ENCODE measurements at places on chromosomes 2 and 18. TPM values are rescaled to one million over a fixed set of nuclear protein-coding genes. Genes with fewer than 3 reads are reported as not detected.
A peak's percentile ranks its signal among the peaks of the same experiment; 100 is the strongest.

DNA sequence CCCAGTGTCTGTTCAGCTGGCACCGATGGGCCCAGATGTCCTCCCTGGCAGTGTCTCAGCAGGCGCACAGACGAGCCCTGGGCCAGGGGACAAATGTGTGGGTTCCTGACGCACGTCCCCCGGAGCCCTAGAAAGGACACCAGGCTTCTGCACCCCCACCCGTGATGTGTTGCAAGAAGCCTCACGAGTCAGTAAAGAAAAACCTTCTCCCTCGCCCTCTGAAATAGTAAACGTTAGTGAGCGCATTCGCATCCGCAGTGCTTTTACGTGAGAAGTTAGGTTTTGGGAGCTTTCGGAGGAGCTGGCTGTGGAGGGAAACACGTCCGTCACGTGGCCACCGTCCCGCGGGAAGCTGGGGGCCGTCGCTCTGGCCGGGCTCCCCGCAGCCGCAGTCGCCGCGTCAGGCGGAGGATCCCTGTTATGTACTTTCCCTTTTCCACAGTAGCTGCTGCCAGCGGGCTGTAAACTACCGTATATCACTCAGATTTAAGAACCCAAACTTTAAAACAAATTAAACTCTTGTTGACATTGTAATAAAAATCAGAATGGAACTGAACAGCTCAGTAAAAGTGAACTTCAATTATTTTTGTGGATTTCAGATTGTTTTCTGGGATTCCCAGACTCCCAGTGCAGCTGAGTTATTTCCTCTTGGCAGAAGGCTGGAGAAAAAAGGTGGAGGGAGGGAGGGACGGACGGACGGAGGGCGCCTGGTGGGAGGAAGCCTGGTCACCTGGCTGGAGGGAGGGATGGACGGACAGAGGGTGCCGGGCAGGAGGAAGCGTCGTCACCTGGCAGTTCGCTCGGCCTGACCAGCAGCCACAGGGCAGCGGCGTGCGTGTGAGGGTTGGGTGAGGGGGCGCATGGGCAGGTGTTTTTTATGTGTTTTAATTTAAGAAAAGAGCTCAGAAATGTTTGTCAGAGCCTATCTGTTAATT, 112.1 kb downstream of the NFATC1 start:
- H3K36me3 ChIP-seq = no peaks in the 10 kb centered on the region
- no peak overlapping the region for H3K27ac ChIP-seq
- no peaks in the 10 kb centered on the region for H3K27me3 ChIP-seq
- no peaks in the 10 kb centered on the region for H3K4me1 ChIP-seq
- peak overlapping the region; percentile 28 for H3K4me3 ChIP-seq

GRCh38 chr2:144370937-144371584, 148.9 kb downstream of the ZEB2 start:
- DNase-seq = no peak
- no peaks in the 10 kb centered on the region for H3K36me3 ChIP-seq
- H3K27ac ChIP-seq = no peak overlapping the region
- H3K4me1 ChIP-seq = no peaks in the 10 kb centered on the region
- no peaks in the 10 kb centered on the region for H3K27me3 ChIP-seq
- H3K4me3 ChIP-seq = no peak overlapping the region

DNA sequence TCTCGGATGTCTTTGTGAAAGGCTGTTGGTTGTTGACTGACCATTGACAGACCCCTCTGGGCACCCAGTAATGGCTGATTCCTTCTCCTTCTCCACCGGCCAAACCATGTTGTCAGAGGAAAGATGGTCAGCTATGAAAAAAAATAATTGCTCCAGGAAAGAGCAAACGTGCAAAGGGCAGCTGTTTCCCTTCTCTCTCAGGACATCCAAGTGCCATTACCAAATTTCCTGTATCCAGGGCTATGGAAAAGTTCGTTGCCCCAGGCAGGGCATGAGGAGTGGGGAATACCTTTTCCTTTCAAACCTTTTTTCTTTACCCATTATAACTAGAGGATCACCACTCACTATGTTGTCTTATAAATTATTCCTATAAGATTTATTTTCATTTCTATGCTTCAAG, 321.5 kb upstream of the HNRNPA3 start:
- no peak overlapping the region for H3K4me3 ChIP-seq
- H3K4me1 ChIP-seq = no peaks in the 10 kb centered on the region
- H3K27me3 ChIP-seq = no peaks in the 10 kb centered on the region
- DNase-seq = no peak

DNA sequence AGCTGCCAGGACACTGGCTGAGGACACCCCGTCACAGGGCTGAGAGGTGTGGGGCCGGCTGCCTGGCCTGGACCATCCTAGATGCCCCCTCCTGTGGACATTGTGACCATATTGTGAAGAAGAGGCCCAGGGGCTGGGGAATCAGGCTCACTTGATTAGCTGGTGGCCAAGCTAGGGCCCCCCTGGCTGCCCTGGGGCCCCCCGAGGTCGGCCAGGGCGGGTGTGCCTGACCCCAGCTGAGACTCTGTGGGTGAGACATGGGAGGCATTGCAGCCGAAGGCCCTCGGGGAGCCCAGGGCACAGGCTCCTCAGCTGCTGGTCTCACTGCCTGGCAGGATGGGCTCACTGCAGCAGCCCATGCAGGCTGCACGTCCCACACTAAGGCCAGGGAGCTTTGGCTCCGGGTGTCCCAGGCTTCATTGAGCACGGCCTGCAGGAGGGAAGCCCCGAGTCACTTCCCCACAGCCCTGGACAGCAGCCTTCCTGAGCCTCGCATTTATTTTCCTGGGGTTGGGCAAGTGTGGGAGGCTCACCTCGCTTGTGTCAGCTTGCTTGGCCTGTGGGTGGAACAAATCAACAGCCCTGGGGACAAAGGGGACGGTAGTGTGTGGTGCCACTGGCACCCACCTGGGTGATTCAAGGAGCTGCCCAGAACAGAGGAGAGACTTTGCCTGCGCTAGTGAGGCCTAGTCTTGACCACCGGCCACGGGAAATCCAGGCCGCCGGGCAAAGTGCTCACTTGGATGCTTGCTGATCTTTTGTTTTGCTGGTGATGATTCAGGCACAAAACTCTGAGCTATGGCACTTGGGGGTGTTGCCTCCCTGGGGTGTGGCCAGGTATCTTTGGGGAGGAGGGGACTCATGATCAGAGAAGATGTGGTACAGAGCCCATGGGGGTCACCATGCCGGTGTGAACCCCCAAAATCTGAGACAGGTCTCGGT, 1.3 kb downstream of the GAL3ST2 start:
- H3K36me3 ChIP-seq = no peaks in the 10 kb centered on the region
- no peaks in the 10 kb centered on the region for H3K4me1 ChIP-seq
- H3K27ac ChIP-seq = no peak overlapping the region
- peak; percentile 59 for DNase-seq
- H3K4me3 ChIP-seq = no peak overlapping the region

DNA sequence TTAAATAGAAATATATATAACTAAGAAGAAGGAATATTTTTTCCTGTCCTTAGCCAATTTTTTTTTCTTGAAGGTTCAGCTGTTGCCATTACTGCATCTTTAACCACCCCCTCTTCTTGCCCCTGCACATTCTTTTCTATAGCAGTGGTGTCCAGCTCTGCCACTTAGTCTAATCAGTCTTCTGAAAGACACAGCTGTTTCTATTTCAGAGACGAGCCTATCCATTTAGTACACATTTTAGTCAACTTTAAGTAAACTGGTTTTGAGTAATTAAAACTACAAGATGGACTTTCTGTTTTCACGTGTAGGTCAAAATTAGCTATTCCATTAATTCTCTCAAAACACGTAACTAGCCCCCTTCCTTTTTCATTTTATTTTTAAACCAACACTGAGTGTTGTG, 21.0 kb downstream of the SPOPL start:
- H3K4me3 ChIP-seq = no peak overlapping the region
- no peak for DNase-seq
- no peaks in the 10 kb centered on the region for H3K27me3 ChIP-seq
- peaks cover 3% of the 10 kb centered on the region for H3K4me1 ChIP-seq

GRCh38 chr2:20135631-20136050, 84.2 kb upstream of the LAPTM4A start:
- H3K27me3 ChIP-seq = no peaks in the 10 kb centered on the region
- DNase-seq = peak; percentile 91
- H3K27ac ChIP-seq = no peak overlapping the region
- no peaks in the 10 kb centered on the region for H3K36me3 ChIP-seq
- H3K4me3 ChIP-seq = no peak overlapping the region
- no peaks in the 10 kb centered on the region for H3K4me1 ChIP-seq

GRCh38 chr2:229591611-229592010, 122.7 kb downstream of the DNER start:
- H3K27me3 ChIP-seq = no peaks in the 10 kb centered on the region
- no peak overlapping the region for H3K27ac ChIP-seq
- DNase-seq = no peak
- no peaks in the 10 kb centered on the region for H3K4me1 ChIP-seq

DNA sequence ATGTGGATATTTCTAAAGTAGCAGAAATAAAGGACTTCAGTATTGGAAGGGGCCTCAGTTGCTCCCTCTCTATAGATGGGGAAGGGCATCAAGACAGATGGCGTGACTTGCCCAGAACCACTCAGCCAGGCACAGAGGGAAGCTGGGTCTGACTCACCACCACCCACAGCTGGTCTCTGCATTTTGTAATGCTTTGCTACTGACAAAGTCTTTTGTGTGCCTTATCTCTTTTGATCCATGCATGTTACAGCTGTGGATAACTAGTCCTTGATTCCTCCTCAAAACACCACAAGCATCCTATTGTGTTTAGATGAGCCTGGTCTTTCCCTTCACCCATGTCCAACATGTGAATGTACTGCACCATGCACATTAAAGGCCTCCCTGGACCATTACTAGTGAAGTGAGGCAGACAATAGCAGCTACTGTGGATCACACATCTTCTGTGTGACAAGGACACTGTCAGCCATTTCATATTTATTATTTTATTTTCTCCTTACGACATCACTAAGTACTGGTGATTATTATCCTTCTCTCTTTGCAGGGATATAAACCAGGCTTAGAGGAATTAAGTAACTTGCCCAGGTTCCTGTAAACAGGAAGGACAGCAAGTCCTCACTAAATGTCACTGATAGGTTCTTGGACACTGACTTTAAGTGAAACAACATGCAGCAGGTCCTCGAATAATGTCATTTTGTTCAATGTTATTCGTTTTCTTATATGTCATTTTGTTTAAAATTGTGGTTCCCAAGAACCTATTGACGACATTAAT, 29.6 kb upstream of the IL37 start:
- H3K4me3 ChIP-seq = no peak overlapping the region
- H3K27me3 ChIP-seq = no peaks in the 10 kb centered on the region

- H3K27me3 ChIP-seq = no peaks in the 10 kb centered on the region
- H3K36me3 ChIP-seq = no peaks in the 10 kb centered on the region
- H3K4me1 ChIP-seq = no peaks in the 10 kb centered on the region
- no peak overlapping the region for H3K27ac ChIP-seq
These were observed 95.7 kb downstream of the FAM161A start for GRCh38 chr2:61758159-61758558.

GRCh38 chr2:11896386-11896785, 150.0 kb downstream of the LPIN1 start:
- no peaks in the 10 kb centered on the region for H3K27me3 ChIP-seq
- no peak for DNase-seq
- no peaks in the 10 kb centered on the region for H3K4me1 ChIP-seq
- no peak overlapping the region for H3K27ac ChIP-seq

DNA sequence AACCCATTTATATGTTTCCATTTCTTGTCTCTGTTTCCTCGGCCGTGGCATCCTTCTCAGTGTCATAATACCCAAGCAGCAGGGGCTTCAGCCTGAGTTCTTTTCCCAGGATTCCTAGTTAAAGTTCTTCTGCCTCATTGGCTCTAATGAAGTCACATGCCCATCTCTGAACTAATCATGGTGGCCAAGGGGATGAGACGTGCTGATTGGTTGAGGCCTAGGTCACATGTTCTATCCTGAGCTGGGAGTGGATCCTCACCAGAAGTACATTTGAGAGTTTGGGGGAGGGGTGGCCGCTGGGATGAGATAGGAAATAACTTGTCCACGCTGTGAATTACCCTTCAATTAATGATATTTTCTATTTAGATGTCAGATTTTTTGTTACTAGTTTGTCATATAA, 3.8 kb upstream of the UGT1A5 start:
- DNase-seq = no peak
- no peaks in the 10 kb centered on the region for H3K36me3 ChIP-seq
- no peak overlapping the region for H3K27ac ChIP-seq
- no peaks in the 10 kb centered on the region for H3K27me3 ChIP-seq
- H3K4me3 ChIP-seq = no peak overlapping the region

DNA sequence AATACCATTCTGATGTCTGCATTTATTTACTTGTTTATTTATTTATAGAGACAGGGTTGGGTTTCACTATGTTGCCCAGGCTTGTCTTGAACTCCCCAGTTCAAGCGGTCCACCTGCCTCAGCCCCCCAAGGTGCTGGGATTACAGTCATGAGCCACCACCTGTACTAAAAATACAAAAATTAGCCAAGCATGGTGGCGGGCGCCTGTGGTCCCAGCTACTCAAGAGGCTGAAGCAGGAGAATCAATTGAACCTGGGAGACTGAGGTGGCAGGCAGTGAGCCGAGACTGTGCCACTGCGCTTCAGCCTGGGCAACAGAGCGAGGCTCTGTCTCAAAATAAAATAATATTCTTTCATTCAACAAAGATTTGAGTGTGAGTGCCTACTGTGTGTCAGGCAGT, 2.0 kb upstream of the ATP8B1 start:
- no peak for DNase-seq
- H3K36me3 ChIP-seq = no peaks in the 10 kb centered on the region
- H3K27me3 ChIP-seq = no peaks in the 10 kb centered on the region
- H3K4me3 ChIP-seq = no peak overlapping the region
- peak overlapping the region; percentile 9 for H3K27ac ChIP-seq

GRCh38 chr18:25033747-25034471, 318.1 kb downstream of the ZNF521 start:
- no peaks in the 10 kb centered on the region for H3K27me3 ChIP-seq
- DNase-seq = no peak
- H3K4me3 ChIP-seq = no peak overlapping the region

DNA sequence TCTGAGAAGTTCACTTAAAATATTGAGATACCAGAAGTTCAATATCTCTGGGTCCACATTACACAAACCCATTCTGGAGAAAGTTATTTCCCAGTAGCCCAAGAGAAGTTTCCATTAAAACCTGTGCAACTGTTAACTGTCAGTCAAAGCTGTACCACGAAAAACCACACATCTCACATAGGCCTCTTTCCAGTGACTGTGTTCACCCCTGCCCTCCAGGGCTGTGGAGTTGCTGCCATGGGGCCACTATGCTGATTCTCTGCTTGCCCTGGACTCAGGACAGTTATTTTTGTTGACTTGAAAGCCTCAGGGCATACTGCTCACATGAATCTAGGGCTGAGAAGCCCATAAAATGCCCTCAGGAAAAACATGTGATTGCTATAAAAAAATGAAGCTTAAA, 153.8 kb downstream of the PIEZO2 start:
- no peaks in the 10 kb centered on the region for H3K36me3 ChIP-seq
- no peak overlapping the region for H3K27ac ChIP-seq
- no peaks in the 10 kb centered on the region for H3K4me1 ChIP-seq
- H3K27me3 ChIP-seq = no peaks in the 10 kb centered on the region
- H3K4me3 ChIP-seq = no peak overlapping the region

GRCh38 chr2:1892529-1893250, 148.4 kb upstream of the PXDN start:
- H3K27ac ChIP-seq = no peak overlapping the region
- no peak for DNase-seq
- H3K4me1 ChIP-seq = no peaks in the 10 kb centered on the region
- no peak overlapping the region for H3K4me3 ChIP-seq

GRCh38 chr2:182020286-182021070, 34.8 kb downstream of the PPP1R1C start:
- no peak overlapping the region for H3K27ac ChIP-seq
- no peak for DNase-seq
- no peaks in the 10 kb centered on the region for H3K36me3 ChIP-seq

DSC3 gene
- total RNA-seq = 2.3 TPM

CD207 gene
- total RNA-seq = 0.78 TPM

SEPTIN2 gene
- total RNA-seq = 345 TPM

RND3 gene
- 24.9 TPM for total RNA-seq

Data from aorta (tissue), 5 donors.